ENCODE measurements at places on chromosomes 13 and 19. TPM values are rescaled to one million over a fixed set of nuclear protein-coding genes. Genes with fewer than 3 reads are reported as not detected.

Gene GRIK5
- total RNA-seq, result 5.8 TPM

Gene WDR88
- total RNA-seq, result 0.45 TPM

Gene SNRPA
- total RNA-seq, result 79.6 TPM

Gene KLK15
- total RNA-seq, result 0.26 TPM

Gene CRYL1
- 20.2 TPM for total RNA-seq

Gene ZNF439
- total RNA-seq, result 2.5 TPM

Gene LRP3
- total RNA-seq, result 49.6 TPM

Gene GARIN5A
- 1.9 TPM for total RNA-seq

Gene ZNF560
- not detected for total RNA-seq

DNA sequence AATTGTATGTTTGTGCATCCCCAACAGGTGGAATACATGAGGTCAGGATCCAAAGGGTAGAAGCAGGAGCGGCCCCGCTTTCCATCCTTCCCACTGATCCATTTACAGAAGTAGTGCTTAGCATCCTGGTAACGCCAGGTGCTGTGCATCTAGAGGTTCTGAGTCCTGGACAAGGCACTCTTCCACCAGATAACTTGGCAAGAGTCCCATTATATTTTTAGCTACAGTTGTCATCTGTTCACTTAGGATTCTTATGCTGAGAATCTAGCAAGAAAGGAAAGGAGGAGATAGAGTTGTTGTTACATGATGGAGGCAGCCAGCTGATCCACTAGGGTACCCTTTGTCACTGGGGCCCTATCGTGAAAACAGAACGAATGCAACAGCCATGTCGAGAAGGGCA, 389.5 kb upstream of the ZNF507 start:
- no peak for DNase-seq

GRCh38 chr13:28678809-28679208, 19.9 kb downstream of the POMP start:
- no peak for DNase-seq

- no peak for DNase-seq
Observed at GRCh38 chr13:104143760-104144416, 1077.7 kb upstream of the SLC10A2 start.
